ENCODE measurements at places on chromosomes 12 and 14.

DNA sequence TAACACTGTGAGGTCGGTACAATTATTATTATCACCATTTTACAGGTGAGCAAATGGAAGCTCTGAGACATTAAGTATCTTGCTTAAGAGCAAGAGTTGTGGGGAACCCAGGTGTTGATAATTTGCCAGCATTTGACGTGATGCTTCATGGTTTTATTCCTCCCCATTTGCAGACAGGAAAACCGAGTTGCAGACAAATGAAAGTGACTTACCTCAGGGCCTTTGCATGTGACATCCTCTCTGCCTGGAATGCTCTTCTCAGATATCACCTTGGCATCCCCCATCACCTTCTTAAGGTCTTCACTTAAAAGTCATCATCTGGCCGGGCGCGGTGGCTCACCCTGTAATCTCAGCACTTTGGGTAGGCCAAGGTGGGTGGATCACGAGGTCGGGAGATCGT, 21.0 kb upstream of the P2RX7 start:
- DNase-seq: no peak

DNA sequence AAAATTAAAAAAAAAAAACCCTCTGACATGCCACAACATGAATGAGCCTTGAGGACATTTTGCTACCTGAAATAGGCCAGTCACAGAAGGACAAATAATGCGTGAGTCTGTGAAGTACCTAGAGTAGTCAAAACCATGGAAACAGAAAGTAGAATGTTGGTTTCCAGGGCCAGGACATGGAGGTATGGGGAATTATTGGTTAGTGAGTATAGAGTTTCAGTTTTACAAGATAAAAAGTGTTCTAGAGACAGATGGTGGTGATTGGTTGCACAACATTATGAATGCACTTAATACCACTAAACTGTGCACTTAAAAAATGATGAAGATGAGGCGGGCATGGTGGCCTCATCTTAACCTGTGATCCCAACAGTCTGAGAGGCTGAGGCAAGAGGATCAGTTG, 47.6 kb upstream of the ZFP36L1 start:
- DNase-seq: no peak

- DNase-seq: no peak
Observed at GRCh38 chr14:51860825-51861499, 550 bp downstream of the GNG2 start.

- DNase-seq: no peak
Observed at GRCh38 chr12:19988459-19988873, 379.9 kb upstream of the PDE3A start.

- DNase-seq: no peak
Observed at GRCh38 chr12:69553628-69554248, 31.5 kb upstream of the CCT2 start.

- no peak for DNase-seq
Observed at GRCh38 chr14:24138396-24139271, 2.6 kb downstream of the PSME1 start.

- peak; percentile 21 for DNase-seq
Observed at GRCh38 chr12:131608740-131609690, 101.9 kb upstream of the SFSWAP start.

DNA sequence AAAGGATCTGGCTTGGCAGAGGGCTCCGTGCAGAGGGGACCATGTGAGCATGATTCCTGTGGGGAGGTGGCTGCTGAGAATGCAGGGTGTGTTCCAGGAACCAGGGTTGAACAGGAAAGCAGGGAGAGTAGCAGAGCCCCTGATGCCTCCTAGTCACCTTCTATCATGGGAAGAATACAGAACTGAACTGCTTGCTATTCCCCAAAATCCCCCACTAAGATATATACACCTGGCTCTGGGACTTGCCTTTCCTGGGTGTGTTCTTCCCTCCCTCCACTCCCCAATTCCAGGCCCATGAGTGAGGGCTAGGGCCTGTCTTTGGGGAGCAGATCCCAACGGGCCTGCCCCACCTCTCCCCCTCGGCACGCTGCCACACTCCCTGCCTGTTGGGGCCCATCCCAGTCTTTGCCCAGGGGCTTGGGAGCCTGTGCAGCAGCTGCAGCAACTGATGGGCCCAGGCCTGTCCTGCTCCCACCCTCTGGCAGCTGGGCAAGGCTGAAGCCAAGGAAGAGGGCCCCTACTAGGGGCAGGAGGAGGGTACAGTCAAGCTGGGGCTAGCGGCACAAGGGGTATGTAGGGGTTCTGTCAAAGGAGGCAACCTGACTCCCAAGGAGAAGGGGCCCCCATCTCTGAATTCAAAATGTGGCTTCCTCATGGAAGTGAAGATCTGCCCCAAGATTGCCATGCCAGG, 3.2 kb downstream of the AJUBA start:
- no peak for DNase-seq

DNA sequence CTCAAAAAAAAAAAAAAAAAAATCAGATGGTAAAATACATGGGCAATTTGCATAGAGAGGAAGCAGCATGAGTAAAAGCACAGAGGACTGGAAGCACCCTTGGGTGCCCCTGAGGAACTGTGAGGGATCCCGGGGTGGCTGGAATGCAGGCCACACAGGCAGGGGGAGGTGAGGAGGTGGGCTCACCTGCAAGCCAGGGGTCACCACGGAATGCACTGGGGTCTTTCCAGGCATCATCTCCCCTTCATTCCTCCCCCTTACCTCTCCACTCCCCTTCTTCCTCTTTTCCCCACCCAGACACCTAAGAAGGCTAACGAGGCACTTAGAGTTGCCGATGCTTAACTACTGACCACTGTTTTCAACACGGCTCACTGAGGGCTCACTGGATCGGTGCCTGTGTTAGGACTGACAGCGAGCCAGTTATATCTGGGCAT, 14.4 kb upstream of the HIP1R start:
- no peak for DNase-seq

DNA sequence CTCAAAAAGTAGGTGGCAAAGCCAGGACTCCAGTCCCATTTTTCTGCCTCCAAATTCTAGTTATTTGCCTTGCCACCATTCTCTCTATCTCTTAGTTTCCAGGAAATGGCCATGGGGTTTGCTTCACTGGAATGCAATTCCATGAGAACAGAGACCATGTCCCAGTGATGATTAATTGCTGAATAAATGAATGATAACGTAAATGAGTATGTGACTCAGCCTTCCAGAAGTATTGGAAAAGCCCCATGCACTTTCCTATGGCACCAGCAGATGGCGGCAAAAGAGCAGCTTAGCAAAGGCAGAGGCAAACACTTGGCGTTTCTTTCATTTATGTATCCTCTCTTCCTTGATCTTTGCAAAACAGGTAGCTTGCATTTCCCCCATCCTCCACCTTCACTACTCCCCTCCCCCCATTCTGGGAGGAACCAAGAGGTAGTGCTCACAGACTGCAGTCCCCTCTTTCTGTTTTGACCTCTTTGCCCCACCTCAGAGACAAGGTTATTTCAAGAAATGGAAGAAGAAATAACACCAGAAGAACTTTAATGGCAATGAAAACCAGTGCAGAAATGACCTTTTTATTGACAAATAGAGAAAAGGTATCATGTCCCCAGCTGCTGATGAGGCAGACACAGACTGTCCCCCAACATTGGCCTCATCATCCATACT, 21.3 kb downstream of the TBX3 start:
- DNase-seq: peak; percentile 12

GRCh38 chr14:82403987-82404386, 870.3 kb upstream of the SEL1L start:
- DNase-seq: no peak

GRCh38 chr14:58414845-58415244, 12.5 kb downstream of the TIMM9 start:
- no peak for DNase-seq

DNA sequence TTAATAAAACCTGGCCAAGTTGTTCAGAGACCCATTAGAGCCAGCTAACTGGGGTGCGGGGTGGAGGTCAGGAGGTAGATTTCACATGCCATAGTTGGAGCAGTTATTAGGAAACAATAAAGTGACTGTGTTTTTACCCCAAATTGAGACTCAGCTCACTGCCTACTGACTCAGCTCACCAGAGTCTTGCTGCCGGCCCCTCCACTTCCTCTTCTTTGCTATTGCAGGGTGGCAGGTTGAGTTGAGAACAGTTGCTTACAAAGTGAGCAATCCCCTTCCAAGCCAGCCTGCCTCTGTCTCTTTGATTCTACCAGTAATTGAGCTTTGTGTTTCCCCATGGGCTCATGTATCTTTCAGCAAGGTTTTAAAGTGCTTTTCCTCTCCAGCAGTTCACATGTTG, 12.9 kb downstream of the ST8SIA1 start:
- DNase-seq: no peak

DNA sequence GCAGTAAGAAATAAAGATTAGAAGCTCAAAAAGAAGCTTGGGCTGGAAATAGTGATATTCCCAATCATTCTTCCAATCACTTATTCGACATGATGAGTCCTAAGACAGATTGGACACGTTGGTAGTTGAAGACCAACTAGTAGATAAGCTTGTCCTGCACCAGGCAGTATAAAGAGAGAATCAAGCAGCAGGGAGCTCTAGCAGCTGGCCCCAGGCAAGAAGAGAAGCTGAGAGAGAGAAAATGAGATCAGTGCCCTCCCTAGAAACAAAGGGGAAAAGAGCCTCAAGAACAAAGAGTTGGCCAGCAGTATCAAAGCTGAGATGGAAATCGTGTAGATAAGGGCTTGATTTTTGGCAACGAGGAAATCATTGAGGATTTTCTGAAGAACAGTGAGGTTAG, 20.6 kb downstream of the RASSF8 start:
- no peak for DNase-seq

GRCh38 chr14:65877624-65878023, 465.1 kb downstream of the FUT8 start:
- DNase-seq: no peak

DNA sequence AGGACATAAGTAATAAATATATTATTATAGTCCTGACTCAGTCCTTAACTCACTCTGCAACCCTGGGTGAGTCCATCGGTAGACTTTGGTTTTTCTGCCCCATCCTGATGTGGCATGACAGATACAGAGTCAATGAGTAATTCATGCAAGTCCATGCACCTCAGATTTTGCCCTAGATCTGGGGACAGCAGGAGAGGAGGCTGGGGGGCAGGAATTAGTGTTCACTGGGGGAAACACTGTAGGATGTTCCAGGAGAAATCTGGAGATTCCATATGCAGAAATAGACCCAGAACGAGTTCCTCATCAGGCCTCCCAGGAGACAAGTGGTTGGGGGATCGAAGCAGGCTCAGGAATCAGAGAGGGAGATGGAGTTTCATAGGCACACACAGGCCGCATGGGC, 150.8 kb downstream of the DICER1 start:
- DNase-seq: no peak

- no peak for DNase-seq
Observed at GRCh38 chr12:65300097-65300496, 21.6 kb downstream of the MSRB3 start.

DNA sequence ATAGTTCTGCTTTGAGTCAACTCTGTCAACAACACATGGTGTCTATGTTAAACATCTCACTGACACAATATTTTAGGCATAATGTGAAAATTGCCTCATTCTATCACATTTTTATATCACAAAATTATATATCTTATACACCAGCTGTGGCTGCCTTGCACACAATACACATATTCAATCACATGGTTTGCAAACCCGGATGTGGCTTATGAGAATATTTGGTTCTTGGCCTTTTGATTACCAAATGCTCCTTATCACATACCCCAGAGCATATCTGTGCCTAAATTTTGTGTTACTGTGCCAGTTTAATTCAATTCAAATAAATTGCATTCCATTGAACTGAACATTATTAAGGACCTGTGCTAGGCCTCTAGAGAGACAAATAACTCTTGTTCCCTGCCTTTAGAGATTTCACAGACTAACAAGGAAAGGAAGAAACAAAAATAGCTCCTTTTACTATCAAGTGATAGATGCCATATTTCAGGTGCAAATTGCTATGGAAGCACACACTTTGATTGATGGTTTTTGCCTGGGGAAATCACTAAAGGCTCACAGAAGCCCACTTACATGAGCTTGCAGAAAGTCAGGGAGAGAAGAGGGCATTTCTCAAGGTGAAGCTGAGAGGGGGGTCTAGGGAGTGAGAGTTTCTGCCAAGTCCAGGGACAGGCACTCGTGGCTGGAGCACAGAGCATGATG, 63.4 kb downstream of the PPP1R36 start:
- no peak for DNase-seq

GRCh38 chr12:63955831-63956666, 111.5 kb downstream of the SRGAP1 start:
- no peak for DNase-seq

DNA sequence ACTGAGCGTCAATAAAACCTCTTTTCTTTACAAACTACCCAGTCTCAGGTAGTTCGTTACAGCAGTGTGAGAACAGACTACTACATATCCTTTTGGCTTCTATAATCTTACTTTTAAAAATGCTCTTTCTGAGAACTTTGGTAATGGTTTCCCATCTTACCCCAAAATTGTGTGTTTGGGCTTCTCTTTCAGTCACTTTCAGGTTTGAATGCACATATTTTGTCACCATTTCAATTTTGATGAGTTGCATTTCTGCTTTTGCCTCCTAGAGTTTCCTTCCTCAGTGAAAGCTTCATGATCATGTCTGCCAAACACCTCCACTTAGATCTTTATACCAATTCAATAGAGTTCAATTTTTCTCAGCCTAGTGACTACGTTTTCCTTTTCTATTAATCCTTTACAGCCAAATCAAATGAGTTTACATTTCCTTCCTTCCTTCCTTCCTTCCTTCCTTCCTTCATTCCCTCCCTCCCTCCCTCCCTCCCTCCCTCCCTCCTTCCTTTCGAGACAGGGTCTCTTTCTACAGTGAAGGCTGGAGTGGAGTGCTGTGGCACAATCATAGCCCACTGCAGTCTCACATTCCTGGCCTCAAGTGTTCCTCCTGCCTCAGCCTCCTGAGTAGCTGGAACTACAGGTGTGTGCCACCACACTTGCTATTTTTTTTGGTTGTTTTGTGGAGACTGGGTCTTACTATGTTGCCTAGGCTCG, 124.9 kb downstream of the BCAT1 start:
- no peak for DNase-seq

DNA sequence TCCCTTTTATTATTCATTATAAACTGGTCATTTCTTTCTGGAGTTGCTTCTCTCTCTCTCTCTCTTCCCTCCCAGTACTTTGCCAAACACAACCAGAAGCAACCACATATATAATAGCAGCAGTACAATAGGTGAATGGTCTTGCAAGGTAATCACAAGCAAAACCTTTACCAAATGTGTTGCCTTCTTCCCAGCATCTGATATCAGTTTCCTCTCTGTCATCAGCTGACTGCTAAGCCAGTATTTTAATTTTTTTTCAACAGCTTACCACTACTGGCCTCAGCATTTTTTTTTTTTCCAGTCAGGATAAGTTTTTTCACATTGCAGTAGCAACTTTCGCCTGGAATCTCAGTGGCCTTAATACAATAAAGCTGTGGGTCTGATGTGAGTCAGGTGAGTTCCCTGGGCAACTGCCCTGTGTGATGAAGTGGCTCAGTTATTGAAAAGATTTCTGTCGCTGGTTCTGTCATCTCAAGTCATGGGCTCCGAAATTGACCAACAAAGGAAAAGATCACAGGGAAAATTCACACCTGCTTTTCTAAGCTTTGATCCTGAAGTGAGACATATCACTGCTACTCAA, 282.5 kb upstream of the AMIGO2 start:
- DNase-seq: no peak
